ENCODE measurements at places on chromosomes 4 and X. TPM values are rescaled to one million over a fixed set of nuclear protein-coding genes. Genes with fewer than 3 reads are reported as not detected.

- H3K27me3 ChIP-seq: no peaks in the 10 kb centered on the region
- H3K36me3 ChIP-seq: no peaks in the 10 kb centered on the region
- no peaks in the 10 kb centered on the region for H3K4me1 ChIP-seq
Measured at GRCh38 chr4:6527259-6527658, 47.7 kb upstream of the MAN2B2 start.

- DNase-seq: no peak
- H3K27me3 ChIP-seq: no peaks in the 10 kb centered on the region
- no peaks in the 10 kb centered on the region for H3K4me1 ChIP-seq
- H3K4me3 ChIP-seq: no peak overlapping the region
- no peaks in the 10 kb centered on the region for H3K36me3 ChIP-seq
Measured at GRCh38 chr4:116469582-116469981, 615.8 kb downstream of the TRAM1L1 start.

DNA sequence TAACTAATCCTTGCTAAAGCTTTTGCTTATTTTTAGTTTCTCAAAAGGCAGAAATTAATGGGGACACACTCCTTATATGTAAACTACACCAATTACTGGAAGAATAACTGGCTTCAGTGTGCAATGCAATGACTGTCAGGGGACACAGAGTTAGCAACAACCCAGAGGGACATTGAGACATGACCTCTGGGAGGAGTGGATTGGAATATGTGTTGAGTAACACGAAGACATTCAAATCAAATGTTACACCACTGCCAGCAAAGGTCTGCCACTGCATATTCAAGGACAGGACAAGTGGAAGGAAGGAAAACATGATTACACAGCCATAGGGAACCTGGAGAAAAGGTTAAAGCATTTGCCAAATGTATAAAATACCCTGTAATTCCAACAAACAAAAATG is 240.1 kb upstream of the FSTL5 start:
- DNase-seq: no peak
- H3K36me3 ChIP-seq: no peaks in the 10 kb centered on the region
- H3K4me3 ChIP-seq: no peak overlapping the region
- H3K27ac ChIP-seq: no peak overlapping the region

- H3K4me1 ChIP-seq: peaks cover 4% of the 10 kb centered on the region
- H3K27ac ChIP-seq: no peak overlapping the region
- H3K27me3 ChIP-seq: no peaks in the 10 kb centered on the region
Measured at GRCh38 chr4:78749258-78749971, 26.7 kb upstream of the BMP2K start.

- H3K27me3 ChIP-seq: no peaks in the 10 kb centered on the region
- DNase-seq: peak; percentile 29
- no peaks in the 10 kb centered on the region for H3K4me1 ChIP-seq
- no peak overlapping the region for H3K4me3 ChIP-seq
- H3K36me3 ChIP-seq: no peaks in the 10 kb centered on the region
- no peak overlapping the region for H3K27ac ChIP-seq
Measured at GRCh38 chr4:183362916-183363542, 40.8 kb upstream of the CLDN24 start.

GRCh38 chr4:119068529-119068962 is 67.1 kb upstream of the MYOZ2 start:
- H3K27ac ChIP-seq: no peak overlapping the region
- H3K4me3 ChIP-seq: no peak overlapping the region
- no peaks in the 10 kb centered on the region for H3K4me1 ChIP-seq
- H3K36me3 ChIP-seq: no peaks in the 10 kb centered on the region
- no peak for DNase-seq

DNA sequence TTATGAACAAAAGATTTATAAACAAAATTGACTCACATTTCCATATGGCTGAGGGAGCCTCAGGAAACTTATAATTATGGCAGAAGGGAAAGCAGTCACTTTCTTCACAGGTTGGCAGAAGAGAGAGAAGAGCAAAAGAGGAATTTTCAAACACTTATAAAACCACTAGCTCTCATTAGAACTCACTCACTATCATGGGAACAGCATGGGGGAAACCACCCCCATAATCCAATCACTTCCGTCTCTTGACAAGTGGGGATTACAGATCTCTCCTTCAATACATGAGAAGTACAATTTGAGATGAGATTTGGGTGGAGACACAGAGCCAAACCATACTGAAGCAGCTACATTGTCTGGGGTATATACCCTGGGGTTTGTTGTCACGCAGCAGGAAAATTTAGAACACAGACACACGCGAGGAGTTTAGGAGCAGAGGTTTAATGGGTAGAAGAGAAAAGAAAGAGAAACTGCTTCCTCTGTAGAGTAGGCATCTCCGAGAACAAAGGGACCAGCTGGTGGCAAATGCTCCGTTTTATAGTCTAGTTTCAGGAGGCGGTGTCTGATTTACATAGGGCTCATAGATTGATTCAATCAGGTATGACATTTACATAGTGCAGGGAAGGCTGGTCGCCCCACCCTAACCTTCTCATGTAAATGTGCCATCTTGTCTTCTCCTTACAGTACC is 2277.7 kb upstream of the AGA start:
- DNase-seq: no peak
- H3K27ac ChIP-seq: no peak overlapping the region
- no peaks in the 10 kb centered on the region for H3K27me3 ChIP-seq
- no peaks in the 10 kb centered on the region for H3K4me1 ChIP-seq

Gene GRIA3
- 0.52 TPM for total RNA-seq

Gene TMEM185A
- 23.8 TPM for total RNA-seq
